Esophagus muscularis mucosa (tissue), 4 donors: ENCODE measurements at places on chromosomes 3 and 15. TPM values are rescaled to one million over a fixed set of nuclear protein-coding genes. Genes with fewer than 3 reads are reported as not detected.

DUOXA2 gene
- 0.42 TPM for total RNA-seq

- no peaks in the 10 kb centered on the region for H3K27me3 ChIP-seq
- no peak overlapping the region for H3K27ac ChIP-seq
- no peak overlapping the region for H3K4me3 ChIP-seq
- H3K4me1 ChIP-seq = no peaks in the 10 kb centered on the region
- DNase-seq = no peak
Observed at GRCh38 chr3:10777627-10778026, 38.4 kb upstream of the SLC6A11 start.

SCN10A gene
- not detected for total RNA-seq

- H3K4me3 ChIP-seq = no peak overlapping the region
- no peaks in the 10 kb centered on the region for H3K27me3 ChIP-seq
- H3K27ac ChIP-seq = peak overlapping the region; percentile 61
- DNase-seq = no peak
- H3K4me1 ChIP-seq = peaks cover 20% of the 10 kb centered on the region
Observed at GRCh38 chr3:69410301-69410700, 24.4 kb upstream of the FRMD4B start.

DNA sequence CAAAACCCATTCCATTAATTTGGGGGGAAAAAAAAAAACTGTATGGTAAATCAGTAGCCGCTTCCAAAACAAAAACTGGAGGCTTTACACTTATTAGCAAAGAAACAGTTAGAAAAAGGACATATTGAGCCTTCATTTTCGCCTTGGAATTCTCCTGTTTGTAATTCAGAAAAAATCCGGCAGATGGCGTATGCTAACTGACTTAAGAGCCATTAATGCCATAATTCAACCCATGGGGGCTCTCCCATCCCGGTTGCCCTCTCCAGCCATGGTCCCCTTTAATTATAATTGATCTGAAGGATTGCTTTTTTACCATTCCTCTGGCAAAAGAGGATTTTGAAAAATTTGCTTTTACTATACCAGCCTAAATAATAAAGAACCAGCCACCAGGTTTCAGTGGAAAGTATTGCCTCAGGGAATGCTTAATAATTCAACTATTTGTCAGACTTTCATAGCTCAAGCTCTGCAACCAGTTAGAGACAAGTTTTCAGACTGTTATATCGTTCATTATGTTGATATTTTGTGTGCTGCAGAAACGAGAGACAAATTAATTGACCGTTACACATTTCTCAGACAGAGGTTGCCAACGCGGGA is 9.4 kb upstream of the RPL24 start:
- no peak overlapping the region for H3K4me3 ChIP-seq
- H3K4me1 ChIP-seq = peaks cover 13% of the 10 kb centered on the region
- no peak for DNase-seq
- H3K36me3 ChIP-seq = no peaks in the 10 kb centered on the region
- no peak overlapping the region for H3K27ac ChIP-seq

GRCh38 chr3:73516631-73517030 is 108.1 kb downstream of the PDZRN3 start:
- peak; percentile 92 for DNase-seq
- H3K36me3 ChIP-seq = no peaks in the 10 kb centered on the region
- peak overlapping the region; percentile 88 for H3K27ac ChIP-seq

DNA sequence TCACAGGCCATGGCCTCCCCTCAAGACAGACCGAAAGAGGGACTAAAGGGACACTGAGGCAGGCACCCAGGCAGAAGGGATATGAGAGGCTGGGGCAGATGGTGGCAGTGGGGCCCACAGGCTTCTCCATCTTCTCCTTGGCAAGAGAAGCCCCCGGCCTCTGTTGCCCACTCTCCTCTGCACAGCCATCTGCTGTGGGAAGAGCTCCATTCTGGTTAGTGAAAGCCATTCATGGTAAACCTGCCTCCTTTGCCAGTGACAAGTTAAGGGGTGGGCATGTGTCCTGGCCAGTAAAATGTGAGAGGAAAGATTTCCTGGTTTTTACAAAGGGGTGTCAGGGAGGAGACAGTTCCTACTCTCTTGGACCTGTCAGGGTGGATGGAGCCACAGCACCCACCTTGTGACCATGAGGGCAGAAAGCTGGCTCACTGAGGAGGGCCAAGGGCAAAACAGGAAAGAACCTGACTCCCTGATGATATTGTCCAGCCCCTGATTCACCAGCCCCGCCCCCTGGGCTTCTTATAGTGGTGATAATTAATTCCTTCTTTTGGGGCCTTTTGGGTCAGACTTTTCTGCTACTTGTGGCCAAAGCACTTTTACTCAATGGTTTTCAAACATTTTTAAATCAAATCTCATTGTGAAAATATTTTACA is 130.4 kb upstream of the SMAD3 start:
- H3K4me1 ChIP-seq = peaks cover 34% of the 10 kb centered on the region
- H3K4me3 ChIP-seq = no peak overlapping the region
- no peak overlapping the region for H3K27ac ChIP-seq
- H3K36me3 ChIP-seq = no peaks in the 10 kb centered on the region
- DNase-seq = no peak

DNA sequence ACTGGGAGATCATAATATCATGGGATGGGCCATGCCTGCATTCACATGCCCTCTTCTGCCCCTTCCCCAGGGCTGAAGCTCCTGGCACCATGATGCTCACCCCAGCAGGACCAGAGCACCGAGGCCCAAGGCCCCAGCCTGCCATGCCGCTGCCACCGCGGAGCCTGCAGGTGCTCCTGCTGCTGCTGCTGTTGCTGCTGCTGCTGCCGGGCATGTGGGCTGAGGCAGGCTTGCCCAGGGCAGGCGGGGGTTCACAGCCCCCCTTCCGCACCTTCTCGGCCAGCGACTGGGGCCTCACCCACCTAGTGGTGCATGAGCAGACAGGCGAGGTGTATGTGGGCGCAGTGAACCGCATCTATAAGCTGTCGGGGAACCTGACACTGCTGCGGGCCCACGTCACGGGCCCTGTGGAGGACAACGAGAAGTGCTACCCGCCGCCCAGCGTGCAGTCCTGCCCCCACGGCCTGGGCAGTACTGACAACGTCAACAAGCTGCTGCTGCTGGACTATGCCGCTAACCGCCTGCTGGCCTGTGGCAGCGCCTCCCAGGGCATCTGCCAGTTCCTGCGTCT is 5.6 kb downstream of the PLXNA1 start:
- H3K4me3 ChIP-seq = no peak overlapping the region
- DNase-seq = no peak
- H3K27me3 ChIP-seq = no peaks in the 10 kb centered on the region

DNA sequence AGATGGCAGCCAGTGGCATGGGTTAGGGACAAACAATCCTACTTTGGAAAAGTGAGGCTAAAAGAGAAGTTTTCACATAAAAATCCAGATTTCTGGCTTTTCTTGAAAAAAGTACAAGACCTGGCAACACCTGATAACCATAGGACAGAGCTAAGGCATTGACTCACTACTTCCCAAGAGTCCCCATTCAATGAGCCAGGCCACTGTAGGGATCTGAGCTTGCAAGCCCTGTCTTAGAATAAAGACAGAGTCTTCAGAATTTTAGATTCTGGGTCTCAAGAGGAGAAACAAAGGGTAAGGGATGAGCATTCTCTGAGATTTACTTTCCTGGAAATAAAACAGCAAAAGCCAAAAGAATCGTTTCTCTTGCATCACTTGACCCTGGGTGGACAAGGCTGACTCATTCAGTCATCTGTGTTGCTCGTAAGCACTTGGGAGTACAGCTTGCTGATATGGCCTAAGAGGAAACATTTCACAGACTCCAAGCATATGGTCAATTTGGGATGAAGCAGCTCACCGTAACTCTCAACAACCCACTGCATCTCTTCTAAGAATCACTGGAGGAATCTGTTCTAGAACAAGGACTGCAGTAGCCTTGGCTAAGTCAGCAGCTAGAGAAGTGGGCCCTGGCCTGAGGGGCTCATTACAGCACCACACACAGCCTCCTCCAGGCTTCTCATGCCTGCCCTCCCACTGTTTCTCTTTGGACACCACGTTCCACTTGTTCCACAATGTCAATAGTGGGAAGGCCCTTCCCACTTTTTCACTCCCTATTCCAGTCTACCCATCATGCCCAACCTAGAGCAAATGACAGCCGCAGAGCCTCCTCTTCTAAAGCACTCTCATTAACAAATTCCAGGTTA is 86.2 kb downstream of the RFTN1 start:
- H3K4me1 ChIP-seq = peaks cover 40% of the 10 kb centered on the region
- no peaks in the 10 kb centered on the region for H3K36me3 ChIP-seq
- no peaks in the 10 kb centered on the region for H3K27me3 ChIP-seq
- peak overlapping the region; percentile 50 for H3K27ac ChIP-seq
- no peak for DNase-seq

DNA sequence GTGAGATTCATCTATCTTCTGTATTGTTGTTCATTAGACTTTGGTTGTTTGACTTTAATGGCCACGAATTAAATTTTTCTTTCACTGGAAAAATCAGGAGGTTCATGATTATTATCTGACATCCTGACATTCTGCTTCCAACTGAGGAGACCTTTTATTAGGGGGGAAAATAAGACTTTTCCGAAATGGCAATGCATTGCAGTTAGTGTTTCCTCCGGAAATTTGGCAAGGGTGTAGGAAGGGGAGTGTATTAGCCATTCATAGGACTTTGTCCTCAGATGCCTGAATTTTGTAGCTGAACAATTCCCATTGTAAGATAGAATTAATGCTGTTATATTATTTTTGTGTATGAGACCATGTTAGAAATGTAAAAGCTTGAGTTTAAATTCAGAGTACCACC is 450.6 kb upstream of the TGFBR2 start:
- H3K27me3 ChIP-seq = no peaks in the 10 kb centered on the region
- H3K4me3 ChIP-seq = no peak overlapping the region
- DNase-seq = no peak
- no peaks in the 10 kb centered on the region for H3K36me3 ChIP-seq

DNA sequence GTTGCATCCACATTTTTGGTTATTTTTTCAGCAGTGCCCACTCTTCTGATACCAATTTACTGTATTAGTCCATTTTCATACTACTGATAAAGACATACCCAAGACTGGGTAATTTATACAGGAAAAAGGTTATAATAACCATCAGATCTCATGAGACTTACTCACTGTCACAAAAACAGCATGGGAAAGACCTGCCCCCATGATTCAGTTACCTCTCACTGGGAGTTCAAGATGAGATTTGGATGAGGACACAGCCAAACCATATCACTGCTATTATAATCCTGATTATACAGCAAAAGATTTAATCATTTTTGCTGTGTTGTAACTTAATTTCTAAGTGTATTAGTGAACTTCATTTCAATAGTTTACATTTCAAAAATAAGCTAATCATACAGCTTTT is 6.6 kb downstream of the ZBED2 start:
- H3K36me3 ChIP-seq = no peaks in the 10 kb centered on the region
- no peaks in the 10 kb centered on the region for H3K4me1 ChIP-seq

- H3K27me3 ChIP-seq = no peaks in the 10 kb centered on the region
- DNase-seq = no peak
- no peaks in the 10 kb centered on the region for H3K4me1 ChIP-seq
Observed at GRCh38 chr15:71480556-71480955, 329.8 kb upstream of the NR2E3 start.

SEC11A gene
- 57.4 TPM for total RNA-seq

GRCh38 chr15:66921319-66921915 is 144.0 kb upstream of the SMAD3 start:
- no peaks in the 10 kb centered on the region for H3K27me3 ChIP-seq
- DNase-seq = no peak
- H3K27ac ChIP-seq = no peak overlapping the region
- H3K4me3 ChIP-seq = no peak overlapping the region

UBE2E1 gene
- 82.4 TPM for total RNA-seq

- no peak for DNase-seq
- H3K4me1 ChIP-seq = peaks cover 31% of the 10 kb centered on the region
- no peak overlapping the region for H3K4me3 ChIP-seq
- no peaks in the 10 kb centered on the region for H3K27me3 ChIP-seq
- H3K27ac ChIP-seq = peak overlapping the region; percentile 50
Observed at GRCh38 chr3:71369701-71370391, 213.7 kb downstream of the FOXP1 start.

CADPS gene
- total RNA-seq = 2.5 TPM
